ENCODE measurements at places on chromosomes 2 and 18.
A peak's percentile ranks its signal among the peaks of the same experiment; 100 is the strongest.

GRCh38 chr2:241965931-241966412 is 96.4 kb downstream of the RTP5 start:
- peak; percentile 89 for DNase-seq

- DNase-seq = peak; percentile 72
Observed at GRCh38 chr2:88874063-88874657, 182.7 kb downstream of the RPIA start.

DNA sequence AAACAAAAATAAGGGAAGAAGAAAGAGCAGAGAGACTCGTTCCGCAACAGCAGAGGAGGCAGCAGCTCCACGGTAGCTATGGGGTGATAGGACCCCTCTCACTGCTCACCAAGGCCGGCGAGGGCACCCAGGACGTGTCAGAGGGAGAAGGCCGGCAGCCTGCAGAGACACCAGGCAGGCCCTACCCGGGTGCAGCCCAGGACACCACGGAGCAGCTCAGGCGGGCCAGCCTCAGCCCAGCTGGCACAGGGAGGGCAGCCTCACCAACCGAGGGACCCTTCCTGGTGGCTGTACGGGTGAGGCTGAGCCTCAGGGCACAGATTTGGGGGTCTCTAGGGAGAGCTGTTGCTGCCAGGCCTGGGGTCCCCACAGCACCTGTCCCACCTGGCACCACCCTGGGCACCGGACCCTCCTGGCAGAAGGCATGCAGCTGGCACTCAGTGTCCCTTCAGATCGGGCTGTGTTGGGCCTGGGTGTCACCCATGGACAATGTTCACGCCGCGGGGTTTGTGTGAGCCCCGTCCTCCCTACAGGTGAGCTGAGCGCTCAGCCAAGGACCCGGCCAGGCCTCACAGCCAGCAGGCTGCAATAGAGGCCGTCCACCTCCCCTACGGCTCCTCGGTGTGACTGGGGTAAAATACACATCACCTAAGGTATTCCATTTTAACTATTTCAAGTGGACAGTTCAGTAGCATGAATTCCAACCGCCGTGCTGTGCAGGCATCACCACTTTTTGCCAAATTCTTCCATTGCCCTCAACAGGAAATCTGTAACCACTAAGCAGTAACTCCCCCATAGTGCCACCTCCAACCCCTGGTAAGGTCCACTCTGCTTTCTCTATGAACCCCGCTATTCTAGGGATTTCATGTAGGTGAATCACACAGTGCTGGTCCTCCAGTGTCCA is 21.6 kb downstream of the KCNG2 start:
- DNase-seq = no peak

DNA sequence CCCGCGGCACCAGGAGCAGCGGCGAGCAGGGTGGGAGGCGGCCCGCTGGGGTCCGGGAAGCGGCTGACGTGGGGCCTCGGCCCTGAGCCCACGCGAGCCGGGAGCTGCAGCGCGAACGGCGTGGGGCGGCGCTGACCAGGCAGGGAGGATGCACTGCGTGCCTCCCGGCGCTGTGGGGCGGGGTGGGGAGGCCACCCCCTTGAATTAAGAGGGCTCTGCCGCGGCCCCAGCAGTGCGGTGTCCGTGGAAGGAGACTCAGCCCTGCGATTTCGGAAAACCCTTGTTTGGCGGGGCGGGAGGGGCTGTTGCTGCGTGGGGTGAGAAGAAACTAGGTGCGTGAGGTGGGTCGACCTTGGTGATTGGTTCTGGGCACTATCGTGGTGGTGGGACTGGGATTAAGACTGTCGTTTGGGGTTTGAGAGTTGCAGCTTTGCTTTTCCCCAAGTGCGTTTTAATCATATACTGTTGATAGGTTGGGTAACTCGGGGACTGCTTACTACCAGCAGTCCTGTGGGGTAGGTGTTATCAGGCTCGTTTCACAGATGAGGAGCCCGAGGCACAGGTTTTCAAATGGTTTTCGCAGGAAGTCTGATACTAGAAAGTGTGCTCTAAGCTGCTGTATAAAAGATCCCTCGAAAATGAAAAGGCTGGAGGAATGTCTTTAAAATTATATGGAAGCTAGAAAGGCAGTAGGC is 722 bp downstream of the ACSL3 start:
- peak; percentile 48 for DNase-seq

DNA sequence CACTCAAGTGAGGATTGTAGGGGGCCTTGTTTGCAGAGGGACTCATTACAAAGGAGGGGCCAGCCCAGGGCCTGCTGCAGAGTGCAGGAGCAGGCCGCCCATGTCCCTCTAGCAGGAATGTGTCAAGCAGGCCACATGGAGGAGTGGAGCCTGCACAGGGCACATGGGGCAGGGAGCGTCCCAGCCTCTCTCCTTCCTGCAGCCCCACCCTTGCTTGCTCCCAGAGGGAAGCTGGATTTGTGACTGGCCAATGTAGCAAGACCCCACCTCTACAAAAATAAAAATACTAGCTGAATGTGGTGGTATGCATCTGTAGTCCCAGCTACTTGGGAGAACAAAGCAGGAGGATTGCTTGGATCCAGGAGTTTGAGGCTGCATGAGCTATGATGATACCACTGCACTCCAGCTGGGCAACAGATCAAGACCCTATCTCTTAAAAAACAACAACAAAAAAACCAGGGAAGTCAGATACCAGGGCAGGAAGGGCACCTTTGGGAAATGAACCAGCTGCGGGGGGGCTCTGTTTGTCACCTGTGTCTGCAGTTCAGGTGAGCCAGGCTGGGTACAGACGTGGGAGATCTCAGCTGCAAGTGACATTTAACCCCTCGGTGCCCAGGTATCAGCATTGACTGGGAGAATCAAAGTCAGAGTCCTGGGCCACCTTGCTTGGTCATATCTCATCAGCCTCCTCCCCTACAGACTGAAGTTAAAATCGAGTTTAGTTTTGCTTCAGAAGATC is 27.7 kb downstream of the IMPA2 start:
- no peak for DNase-seq

DNA sequence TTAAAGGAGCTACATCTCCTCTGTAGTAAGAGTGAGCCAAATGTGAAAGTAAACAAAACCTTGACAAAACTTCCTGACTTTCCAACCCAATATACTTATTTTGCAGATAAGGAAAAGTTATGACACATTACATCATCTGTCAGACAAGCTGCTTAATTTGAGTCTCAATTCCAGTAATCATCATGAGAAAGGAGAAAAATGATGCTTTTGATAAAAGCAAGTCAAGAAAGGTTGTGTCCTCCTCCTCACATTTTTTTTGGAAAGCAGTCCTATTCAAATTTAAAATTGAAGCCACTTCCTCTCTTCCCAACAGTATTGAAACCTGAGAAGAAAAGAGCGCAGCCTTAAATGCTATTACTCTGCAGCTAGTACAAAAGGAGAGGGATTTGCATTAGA is 519.6 kb downstream of the LRP1B start:
- peak; percentile 83 for DNase-seq

DNA sequence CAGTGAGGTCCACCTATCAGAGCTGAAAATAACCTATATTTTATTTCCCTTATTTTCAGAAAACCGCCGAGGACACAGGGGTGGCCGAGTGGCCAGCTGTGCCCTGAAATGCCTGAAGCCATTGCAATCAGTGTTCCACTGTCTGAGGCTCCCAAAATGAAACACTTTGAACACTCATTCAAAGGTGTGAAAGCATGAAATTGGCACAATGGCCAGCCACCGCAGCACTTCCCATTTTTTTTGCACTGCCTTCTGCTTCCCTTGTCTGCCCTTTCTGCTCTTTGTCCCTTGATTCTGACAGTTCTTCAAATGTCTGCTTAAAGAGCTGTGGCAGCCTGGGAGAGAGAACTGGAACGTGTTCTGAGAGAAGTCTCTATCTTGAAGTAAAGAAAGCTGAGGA is 1127.5 kb upstream of the CELF4 start:
- peak; percentile 50 for DNase-seq

DNA sequence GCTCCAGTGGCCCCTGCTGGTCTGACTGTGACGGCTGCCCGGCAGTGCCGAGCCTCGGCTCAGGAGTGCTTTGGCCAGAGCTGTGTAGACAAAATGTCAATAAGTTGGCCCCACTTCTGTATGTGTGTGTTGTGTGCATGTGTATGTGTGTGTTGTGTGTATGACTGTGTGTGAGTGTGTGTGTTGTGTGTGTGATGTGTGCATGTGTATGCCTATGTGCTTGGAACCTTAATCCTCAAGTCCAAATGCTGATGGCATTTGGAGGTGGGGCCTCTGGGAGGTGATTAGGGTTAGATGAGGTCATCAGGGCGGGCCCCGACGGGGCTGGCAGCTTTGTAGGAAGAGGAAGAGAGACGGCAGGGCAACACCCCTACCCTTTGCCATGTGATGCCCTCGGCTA is 269.0 kb downstream of the DCDC2C start:
- no peak for DNase-seq

DNA sequence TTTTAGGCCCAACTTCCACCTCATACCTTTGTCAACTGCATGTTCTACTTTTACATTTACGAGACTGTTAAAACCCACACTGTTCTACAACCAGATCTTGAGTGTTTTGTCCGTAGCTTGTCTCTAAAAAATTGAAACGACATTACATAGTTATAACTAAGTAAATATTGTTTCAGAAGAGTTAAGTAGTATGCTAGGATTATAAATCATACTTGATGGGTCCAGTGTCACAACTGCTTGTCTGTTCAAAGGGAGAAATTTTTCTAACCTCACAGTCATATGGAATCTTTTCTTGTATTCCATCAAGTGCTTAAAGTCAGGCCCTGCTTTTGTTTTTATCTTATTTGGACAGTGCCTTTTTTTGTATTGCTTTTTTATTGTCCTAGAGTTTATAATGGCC is 4.3 kb downstream of the GMCL1 start:
- DNase-seq = no peak

- DNase-seq = no peak
Observed at GRCh38 chr2:27715318-27716210, 51.9 kb downstream of the SLC4A1AP start.

DNA sequence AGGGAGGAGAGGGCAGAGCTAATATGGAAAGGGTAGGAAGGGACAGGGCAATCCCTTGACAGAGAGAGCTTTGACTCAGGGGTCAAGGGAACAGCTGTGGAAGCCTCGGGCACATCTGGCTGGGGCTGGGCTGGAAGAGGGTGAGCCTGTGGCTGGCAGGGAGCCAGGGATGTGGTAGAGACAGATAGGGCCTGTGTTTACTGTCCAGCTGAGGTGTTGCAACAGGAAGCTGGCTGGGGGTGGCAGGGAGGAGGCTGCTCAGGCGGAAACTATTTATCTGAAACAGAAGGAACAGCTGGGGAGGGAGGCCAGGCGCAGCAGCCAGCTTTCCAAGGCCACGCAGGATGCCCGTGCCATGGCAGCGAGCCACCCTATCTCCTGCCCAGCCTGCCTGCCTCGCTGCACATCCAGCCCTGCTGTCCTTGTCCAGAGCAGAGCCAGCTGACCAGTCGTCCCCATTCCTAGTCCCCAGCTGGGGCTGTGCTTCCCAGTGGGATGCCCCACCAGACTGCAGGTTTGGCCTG is 264.7 kb downstream of the CYP26B1 start:
- DNase-seq = peak; percentile 91

GRCh38 chr2:151819920-151820319 is 8.3 kb downstream of the ARL5A start:
- no peak for DNase-seq

DNA sequence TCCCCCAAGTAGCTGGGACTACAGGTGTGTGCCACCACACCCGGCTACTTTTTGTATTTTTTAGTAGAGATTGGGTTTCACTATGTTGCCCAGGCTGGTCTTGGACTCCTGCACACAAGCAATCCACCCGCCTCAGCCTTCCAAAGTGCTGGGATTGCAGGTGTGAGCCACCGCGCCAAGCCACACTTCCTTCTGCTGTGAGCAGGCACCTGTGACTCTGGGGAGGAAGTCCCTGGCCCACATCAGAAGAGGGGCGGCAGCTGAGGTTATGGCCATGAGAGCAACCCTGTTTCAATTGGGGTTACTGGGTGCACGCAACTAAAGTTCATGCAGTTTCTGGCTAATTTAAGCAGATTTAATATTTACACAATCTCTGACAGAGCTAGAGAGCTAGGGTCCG is 91.0 kb downstream of the PLB1 start:
- no peak for DNase-seq

GRCh38 chr18:13218997-13219396 is 437 bp downstream of the LDLRAD4 start:
- DNase-seq = no peak

GRCh38 chr2:233060501-233060979 is 398 bp downstream of the INPP5D start:
- DNase-seq = no peak

- DNase-seq = no peak
Observed at GRCh38 chr2:219998714-219999227, 371.3 kb downstream of the SLC4A3 start.

DNA sequence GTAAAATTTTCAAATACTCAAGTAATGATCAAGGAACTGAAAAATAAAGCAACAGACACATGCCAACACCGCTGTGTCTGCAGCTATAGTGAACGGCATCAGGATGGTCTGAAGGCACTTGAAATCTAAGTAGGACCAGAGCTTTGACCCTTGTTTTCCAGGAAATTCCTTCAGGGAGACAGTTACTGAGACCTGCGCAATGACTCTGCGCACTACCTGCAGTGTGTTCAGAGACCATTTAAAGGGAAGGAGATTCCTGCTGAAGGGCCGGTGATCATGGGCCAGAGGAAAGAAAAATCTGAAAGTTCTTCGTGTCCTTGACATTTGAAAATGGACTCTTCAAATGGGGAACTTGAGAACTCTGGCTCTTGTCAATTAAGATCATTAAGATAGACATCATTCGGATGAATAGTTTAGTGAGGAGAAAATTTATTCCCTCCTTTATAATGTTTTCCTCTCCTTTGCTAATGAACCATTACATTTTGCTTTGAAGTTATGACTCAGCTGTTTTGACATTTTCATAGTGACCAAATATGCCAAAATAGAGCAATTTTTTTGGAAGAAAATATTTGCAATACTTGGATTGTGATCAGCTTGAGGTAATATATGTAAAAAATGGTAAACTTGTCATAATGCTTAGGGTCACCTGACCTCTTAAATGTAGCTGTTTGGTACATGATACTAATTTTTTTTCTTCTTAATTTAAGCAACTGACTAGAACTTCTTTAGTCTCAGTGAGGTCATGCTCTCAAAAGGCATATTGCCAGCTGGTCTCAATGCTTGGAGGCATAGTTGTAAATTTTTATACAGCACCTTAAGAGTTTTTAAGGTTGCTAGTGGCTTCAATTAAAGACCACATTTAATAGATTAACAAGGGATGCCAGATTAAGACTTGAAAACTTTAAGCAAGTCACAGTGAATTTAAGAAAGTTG is 329.3 kb downstream of the ARHGAP15 start:
- no peak for DNase-seq

DNA sequence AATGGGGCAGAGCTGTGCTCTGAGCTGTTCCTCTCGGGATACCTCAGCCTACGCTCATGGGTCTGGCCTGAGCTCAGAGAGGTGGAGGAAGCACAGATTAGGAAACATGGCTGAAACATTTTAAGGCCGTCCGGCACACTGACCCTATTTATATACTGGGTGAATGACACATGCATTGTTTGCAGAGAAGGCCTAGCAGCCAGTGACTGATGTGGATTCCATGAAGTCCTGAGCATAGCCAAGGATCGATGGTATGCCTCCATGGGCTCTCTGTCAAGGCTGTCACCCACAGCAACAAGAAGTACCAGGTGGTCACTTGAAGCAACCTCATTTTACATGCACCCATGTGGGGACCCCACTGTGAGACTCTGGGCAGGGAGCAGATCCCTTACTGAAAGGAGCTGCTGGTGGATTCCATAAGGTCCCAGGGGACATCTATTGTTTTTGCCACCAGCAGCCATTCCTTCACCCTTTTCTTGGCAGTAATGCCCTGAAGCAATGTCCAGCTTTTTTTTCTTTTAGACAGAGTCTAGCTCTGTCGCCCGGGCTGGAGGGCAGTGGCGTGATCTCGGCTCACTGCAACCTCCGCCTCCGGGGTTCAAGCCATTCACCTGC is 8.4 kb downstream of the PTMA start:
- DNase-seq = no peak
